ENCODE measurements at places on chromosomes 2 and 18.

- DNase-seq: no peak
Observed at GRCh38 chr18:13539050-13539449, 187.3 kb downstream of the FAM210A start.

DNA sequence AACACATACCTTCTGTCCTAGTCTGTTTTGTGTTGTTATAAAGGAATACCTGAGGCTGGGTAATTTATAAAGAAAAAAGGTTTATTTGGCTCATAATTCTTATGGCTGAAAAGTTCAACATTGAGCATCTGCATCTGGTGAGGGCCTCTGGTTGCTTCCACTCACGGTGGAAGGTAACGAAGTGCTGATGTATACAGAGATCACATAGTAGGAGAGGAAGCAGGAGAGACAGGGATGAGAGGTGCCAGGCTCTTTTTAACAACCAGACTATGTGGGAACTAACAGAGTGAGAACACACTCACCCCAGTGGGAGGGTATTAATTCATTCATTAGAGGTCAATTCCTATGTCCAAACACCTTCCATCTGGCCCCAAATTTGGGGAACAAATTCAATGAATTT, 463.8 kb downstream of the DSC3 start:
- DNase-seq: no peak

GRCh38 chr18:50696929-50697328, 122.9 kb downstream of the MRO start:
- no peak for DNase-seq

DNA sequence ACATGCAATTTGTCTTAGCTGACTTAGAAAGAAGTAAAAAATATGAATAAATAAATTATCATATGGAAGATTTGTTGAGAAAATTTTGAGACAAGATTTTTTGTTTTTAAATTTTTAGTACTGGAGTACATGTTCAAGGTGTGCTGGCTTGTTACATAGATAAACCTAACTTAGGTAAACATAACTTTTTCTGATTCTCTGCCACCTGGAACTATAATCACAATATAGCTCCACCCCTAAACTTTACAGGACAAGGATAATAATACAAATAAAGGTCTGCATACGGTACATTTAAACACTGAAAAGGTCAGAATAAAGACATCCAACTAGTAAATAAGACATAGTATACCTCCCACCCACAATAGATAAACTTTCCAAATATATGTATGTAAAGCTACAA, 330.5 kb downstream of the LRRTM4 start:
- no peak for DNase-seq

- DNase-seq: no peak
Observed at GRCh38 chr2:197273485-197273884, 37.1 kb downstream of the ANKRD44 start.

GRCh38 chr2:153971250-153971649, 99.5 kb downstream of the GALNT13 start:
- DNase-seq: peak; percentile 30

- DNase-seq: no peak
Observed at GRCh38 chr2:142714600-142714999, 162.9 kb upstream of the KYNU start.

- DNase-seq: no peak
Observed at GRCh38 chr18:36658611-36659010, 170.2 kb downstream of the TPGS2 start.

GRCh38 chr2:68741805-68742306, 7.2 kb downstream of the ARHGAP25 start:
- DNase-seq: peak; percentile 16

DNA sequence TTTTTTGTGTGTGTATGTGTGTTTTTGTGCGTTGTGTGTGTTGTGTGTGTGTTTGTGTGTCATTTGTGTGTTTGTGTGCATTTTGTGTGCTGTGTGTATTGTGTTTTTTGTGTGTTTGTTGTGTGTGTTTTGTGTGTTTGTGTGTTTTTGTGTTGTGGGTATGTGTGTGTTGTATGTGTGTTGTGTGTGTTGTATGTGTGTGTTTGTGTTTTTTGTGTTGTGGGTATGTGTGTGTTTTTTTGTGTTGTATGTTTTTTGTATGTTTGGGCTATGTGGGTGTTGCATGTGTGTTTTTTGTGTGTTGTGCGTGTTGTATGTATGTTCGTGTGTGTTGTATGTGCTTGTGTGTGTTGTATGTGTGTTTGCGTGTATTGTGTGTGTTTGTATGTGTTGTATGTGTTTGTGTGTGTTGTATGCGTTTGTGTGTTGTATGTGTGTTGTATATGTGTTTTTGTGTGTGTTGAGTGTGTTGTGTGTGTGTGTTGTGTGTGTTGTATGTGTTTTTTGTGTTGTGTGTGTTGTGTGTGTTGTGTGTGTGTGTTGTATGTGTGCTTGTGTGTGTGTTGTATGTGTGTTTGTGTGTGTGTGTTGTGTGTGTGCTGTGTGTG, 275.3 kb downstream of the HRH4 start:
- no peak for DNase-seq

DNA sequence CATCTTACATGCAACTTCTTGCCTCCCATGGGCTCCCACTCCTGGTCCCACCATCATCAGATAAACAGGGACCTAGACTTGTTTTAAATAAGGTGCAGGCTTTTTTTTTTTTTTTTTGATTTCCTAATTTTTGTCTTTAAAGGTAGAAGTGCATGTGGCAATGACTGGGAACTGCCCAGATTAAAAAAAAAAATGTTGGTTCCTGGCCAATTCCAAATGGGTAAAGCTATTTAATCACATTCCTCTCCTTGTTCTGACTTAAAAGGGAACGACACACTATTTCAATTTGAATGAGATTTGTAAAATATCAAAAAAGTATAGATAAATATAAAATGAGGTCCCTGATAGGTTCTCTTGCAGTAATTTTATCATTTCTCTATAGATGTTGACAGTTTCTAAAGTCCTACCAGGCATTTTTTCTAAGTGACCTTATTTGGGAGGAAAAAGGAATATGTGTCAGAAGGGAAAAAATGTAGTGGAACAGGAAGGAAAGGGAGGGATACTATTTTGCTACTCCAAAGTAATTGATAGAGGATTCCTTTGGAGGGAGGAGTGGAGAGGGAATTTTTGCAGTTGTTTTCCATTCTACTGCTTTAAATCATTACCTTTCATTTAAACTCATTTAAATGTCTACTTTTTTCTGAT, 43.3 kb downstream of the DDX1 start:
- DNase-seq: peak; percentile 9

GRCh38 chr2:141534666-141535362, 596.0 kb downstream of the LRP1B start:
- no peak for DNase-seq

- DNase-seq: peak; percentile 37
Observed at GRCh38 chr2:29059624-29060023, 14.7 kb downstream of the PCARE start.

- peak; percentile 98 for DNase-seq
Observed at GRCh38 chr2:10283106-10284062, 19.3 kb upstream of the HPCAL1 start.

GRCh38 chr2:135647836-135648579, 93.6 kb upstream of the UBXN4 start:
- no peak for DNase-seq

GRCh38 chr2:78718473-78718872, 307.0 kb upstream of the REG3G start:
- DNase-seq: no peak

GRCh38 chr2:137316075-137316474, 550.7 kb downstream of the THSD7B start:
- DNase-seq: no peak

GRCh38 chr18:77316008-77316407, 66.4 kb downstream of the GALR1 start:
- no peak for DNase-seq

DNA sequence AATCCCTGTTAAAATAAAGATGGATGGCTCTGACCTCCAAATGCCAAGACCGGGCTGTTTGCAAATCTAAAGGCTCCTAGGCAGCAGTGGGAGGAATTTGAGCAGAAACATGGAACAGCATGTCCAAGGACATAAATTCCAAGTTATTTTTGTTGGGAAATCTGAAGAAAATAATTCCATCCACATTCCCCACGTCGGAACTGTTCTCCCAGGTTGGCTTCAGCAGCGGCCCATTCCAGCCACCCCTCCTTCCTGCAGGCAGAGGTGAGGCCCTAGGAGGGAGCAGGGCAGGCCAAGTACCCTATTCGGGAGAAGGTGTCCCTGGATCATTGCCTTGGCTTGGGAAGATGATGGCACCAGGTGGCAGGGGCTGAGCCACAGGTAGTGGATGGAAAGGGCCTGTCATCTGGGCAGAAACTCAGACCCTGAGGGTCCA, 117.1 kb downstream of the CAPN13 start:
- DNase-seq: no peak

DNA sequence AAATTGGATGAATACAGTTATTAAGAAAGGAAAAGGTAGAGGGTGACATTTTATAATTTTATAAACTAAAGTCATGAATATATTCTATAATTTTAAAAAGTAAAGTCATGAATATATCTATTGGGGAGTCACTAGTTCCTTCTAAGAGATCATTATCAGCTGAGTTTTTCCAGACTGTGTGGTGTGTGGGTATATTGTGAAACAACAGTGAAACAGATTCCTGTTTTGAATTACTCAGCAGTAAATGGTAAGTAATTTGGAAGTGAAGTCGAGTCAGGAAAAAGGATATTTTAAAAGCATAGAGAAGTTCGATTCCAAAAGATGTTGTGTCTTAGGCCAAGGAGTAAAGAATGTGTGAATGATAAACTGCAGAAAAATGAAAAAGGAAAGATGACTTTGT, 1018.2 kb upstream of the NXPH2 start:
- no peak for DNase-seq

- DNase-seq: no peak
Observed at GRCh38 chr2:2563309-2563860, 232.3 kb upstream of the MYT1L start.

GRCh38 chr2:107747964-107748583, 78.6 kb upstream of the RGPD4 start:
- no peak for DNase-seq

- DNase-seq: peak; percentile 21
Observed at GRCh38 chr2:48508461-48509124, 21.4 kb upstream of the STON1 start.

GRCh38 chr18:58541146-58541788, 87.6 kb downstream of the ALPK2 start:
- peak; percentile 44 for DNase-seq

- no peak for DNase-seq
Observed at GRCh38 chr18:34604591-34604990, 105.5 kb upstream of the DTNA start.

DNA sequence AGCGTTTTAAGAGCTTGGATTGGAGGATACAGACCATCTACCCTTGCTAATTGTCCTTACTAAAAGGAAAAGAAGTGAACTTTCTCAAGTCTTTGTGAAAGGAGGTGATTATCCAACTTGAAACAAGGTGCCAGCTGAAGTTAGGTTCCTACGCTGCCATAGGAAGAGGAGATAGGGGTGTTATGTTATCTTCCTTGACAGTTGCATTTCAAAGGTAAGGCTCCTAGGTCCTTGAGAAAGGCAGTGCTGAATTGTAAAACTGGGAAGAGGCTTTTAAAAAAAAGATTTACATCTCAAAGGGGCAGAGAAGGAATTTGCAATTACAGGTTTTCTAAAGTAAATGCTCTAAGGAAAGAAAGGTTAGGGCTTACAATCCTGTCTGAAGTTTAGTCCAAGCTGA, 810.2 kb upstream of the LRATD1 start:
- DNase-seq: no peak

DNA sequence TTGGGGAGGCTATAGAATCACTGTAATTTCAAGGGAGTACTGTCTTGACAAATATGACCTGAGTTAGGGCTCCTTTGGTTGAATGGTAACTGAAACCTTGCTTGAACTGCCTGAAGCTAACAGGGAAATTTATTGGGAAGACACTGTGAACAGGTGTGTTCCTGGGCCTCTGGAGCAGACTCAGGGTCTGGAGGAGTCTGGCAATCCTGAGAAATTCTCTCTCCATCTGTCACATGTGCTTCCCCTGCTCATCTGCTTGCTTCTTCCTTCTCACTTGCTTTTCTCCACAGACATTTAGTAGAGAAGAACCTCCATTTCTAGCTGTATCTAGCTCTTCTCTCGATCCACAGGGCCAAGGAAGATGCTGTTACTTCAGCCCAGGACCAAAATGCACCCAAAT, 476.5 kb downstream of the LRP1B start:
- no peak for DNase-seq

GRCh38 chr2:181046833-181047232, 66.4 kb downstream of the UBE2E3 start:
- DNase-seq: no peak

DNA sequence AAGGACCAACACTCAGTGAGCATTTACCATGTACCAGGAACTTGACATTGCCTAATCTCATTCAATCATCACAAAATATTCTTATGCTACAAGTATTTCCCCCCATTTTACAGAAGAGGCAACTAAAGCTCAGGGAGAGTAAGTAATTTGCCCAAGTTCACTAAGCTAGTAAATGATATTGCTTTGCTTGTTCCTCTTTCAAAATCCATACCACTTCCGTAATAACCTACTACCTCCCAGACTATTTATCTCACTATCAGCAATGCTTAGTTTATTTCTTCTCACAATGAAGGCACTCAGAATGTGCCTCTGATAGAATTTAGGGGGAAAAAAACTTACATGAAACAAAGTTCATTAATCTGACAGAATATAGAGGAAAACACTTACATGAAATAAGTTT, 1070.9 kb upstream of the FANCL start:
- no peak for DNase-seq

- no peak for DNase-seq
Observed at GRCh38 chr2:156332284-156332533, 312 bp downstream of the NR4A2 start.

DNA sequence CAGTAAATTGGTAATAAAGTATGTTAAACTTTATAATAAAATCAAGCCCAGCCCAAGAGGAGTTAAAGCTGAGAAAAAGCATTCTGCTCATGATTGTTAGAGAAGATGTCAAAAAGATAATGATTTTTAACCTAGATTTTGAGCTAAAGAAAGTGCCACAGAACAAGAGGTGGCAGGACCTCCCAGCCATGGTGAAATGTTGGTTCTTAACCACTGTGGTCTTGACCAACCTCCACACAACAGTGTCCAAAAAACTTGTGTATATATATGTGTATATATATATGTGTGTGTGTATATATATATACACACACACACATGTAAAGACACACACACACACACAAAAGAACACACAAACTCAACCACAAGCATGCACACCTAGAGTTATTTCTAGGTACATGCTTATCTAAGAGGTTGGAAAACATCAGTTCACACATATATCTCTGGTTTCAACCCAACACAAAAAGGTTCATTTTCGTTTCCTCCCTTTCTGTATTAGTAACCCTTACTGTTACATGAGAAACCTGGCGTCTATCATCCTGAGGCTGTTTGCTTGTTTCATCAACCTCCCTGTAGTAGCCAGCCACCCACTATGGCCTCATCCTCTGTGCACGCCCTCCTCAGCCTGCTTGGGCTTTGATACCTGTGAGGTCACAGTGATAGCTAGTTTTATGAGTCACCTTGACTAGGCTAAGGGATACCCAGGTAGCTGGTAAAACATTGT, 631.8 kb upstream of the ID2 start:
- peak; percentile 41 for DNase-seq

All from PC-3 (cell line).